ENCODE measurements at places on chromosomes 16 and 17.
A peak's percentile ranks its signal among the peaks of the same experiment; 100 is the strongest.

- no peaks in the 10 kb centered on the region for H3K36me3 ChIP-seq
- H3K4me1 ChIP-seq: peaks cover 3% of the 10 kb centered on the region
- no peak overlapping the region for H3K4me3 ChIP-seq
- H3K27me3 ChIP-seq: no peaks in the 10 kb centered on the region
- DNase-seq: peak; percentile 76
- no peak overlapping the region for H3K27ac ChIP-seq
Measured at GRCh38 chr17:59451706-59452105, 113.7 kb upstream of the DHX40 start.

GRCh38 chr16:27657811-27658210, 107.9 kb downstream of the KATNIP start:
- H3K36me3 ChIP-seq: peaks cover 4% of the 10 kb centered on the region
- no peaks in the 10 kb centered on the region for H3K27me3 ChIP-seq
- no peak overlapping the region for H3K27ac ChIP-seq
- H3K4me1 ChIP-seq: no peaks in the 10 kb centered on the region
- no peak for DNase-seq

DNA sequence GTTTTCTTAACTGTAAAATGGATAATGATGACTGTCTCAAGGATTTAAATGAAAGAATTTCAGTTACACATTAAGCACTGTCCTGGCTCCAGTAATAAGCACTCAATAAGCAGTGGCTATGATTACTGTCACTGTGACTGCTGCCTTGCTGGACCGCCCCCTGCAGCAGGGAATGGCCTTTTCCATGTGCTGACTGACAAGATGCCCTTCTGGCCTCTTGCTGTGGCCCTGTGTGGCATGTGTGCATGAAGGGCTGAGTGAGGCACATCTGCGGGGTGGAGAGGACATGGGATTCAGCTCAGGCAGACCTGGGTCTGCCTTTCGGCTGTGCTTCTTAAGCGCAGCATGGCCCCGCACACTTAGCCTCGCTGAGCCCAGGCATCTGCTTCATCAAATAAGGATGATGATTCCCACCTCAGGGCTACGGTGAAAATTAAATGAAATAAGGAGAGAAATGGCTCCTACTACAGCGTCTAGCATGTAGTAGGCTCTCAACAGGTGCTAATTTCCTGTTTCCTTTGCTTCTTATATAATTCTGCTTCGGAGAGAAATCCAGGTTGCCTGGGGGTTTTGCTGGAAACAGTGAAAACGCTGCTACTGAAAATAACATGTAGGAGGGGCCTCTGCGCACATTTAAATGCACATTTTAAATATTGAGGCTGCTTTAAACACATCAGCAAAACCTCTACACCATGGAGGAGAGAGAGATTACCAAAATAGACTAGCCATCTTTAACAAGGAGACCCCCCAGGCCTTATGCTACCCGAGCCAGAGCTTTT, 183.9 kb downstream of the PARN start:
- no peak overlapping the region for H3K4me3 ChIP-seq
- H3K4me1 ChIP-seq: peaks cover 5% of the 10 kb centered on the region
- H3K27ac ChIP-seq: no peak overlapping the region
- H3K27me3 ChIP-seq: no peaks in the 10 kb centered on the region
- DNase-seq: no peak
- no peaks in the 10 kb centered on the region for H3K36me3 ChIP-seq

DNA sequence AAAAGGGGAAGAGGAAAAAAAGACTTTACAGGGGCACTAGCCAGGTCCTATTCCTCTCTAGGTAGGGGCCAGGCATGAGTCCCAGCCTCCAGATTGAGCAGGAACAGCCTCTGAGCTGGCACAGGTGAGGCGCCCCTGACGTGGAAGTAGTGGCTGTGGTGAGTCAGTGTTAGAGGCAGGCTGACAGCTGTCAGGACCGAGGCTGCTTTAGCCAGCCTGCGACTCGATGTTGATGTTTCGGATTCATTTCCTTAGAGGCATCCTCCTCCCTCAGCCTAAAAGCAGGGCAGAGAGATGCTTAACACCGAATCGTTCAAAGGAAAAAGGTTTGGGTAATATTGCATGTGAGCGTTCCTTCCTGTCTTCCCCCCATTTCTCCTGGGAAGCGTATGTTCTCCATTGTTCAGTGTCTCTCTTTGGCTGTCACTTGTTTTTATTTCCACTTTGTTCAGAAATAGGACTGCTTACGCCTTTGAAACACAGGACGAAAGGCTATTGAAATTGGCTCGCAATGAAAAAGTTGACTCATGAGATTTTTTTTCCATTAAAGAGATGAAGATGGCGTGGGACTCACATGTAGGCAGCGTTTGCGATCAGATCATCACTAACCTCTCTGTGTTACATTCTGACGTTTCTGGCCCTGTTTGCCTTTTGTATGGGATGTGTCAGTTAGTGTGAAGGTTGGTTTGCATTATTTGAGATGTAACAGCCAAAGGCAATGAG, 1.3 kb downstream of the KIAA0513 start:
- DNase-seq: peak; percentile 90
- peaks cover 32% of the 10 kb centered on the region for H3K4me1 ChIP-seq
- peak overlapping the region; percentile 96 for H3K4me3 ChIP-seq
- no peaks in the 10 kb centered on the region for H3K27me3 ChIP-seq
- peak overlapping the region; percentile 94 for H3K27ac ChIP-seq

DNA sequence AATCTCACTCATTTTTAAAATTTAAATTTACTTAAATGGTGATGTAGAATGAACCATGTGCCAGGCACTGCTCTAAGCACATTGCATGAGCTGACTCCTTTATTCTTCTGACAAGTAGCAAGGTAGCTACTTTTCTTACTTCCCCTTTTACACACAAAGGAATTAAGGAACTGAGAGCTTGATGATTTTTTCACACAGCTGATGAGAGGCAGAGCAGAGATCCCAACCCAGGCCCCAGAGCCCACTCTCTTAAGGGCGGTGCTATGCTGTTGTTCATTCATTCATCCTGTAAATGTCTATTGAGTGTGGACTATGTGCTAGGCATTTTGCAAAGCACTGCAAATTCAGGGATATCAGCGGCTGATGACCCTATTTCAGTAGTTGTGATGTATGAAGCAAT, 17.9 kb downstream of the SEC14L5 start:
- DNase-seq: no peak
- H3K4me1 ChIP-seq: no peaks in the 10 kb centered on the region
- no peaks in the 10 kb centered on the region for H3K27me3 ChIP-seq
- no peak overlapping the region for H3K27ac ChIP-seq
- H3K36me3 ChIP-seq: no peaks in the 10 kb centered on the region

DNA sequence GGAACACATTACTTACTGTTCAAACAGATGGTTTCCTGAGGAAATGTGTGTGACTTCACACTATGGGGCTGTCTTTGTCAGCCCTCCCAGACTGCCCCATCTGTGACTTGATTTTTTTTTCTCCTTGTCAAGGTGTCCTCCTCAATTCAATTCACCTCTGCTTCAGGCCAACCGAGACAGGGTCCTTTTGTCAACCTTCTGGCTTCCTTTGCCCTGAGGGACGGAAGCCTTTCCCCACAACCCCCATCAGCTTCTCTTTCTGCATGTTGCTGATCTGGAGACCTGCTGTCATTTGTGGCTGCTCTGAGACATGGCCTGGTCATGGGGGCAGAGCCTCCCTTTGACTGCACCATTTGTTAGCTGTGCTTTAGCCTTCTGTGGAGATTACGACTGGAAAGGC, 21.3 kb upstream of the RGS9 start:
- H3K4me3 ChIP-seq: no peak overlapping the region
- no peaks in the 10 kb centered on the region for H3K4me1 ChIP-seq
- H3K27me3 ChIP-seq: peaks cover 9% of the 10 kb centered on the region
- no peak for DNase-seq
- H3K36me3 ChIP-seq: no peaks in the 10 kb centered on the region

- H3K36me3 ChIP-seq: no peaks in the 10 kb centered on the region
- H3K27me3 ChIP-seq: peaks cover 2% of the 10 kb centered on the region
- no peaks in the 10 kb centered on the region for H3K4me1 ChIP-seq
Measured at GRCh38 chr16:3089717-3090592, 9.1 kb downstream of the ZSCAN10 start.

GRCh38 chr17:73231395-73231794, 30.3 kb downstream of the CPSF4L start:
- peak overlapping the region; percentile 77 for H3K27ac ChIP-seq
- peaks cover 10% of the 10 kb centered on the region for H3K36me3 ChIP-seq
- peak; percentile 87 for DNase-seq
- H3K4me1 ChIP-seq: peaks cover 43% of the 10 kb centered on the region
- peak overlapping the region; percentile 98 for H3K4me3 ChIP-seq

GRCh38 chr16:68345351-68345810, 34.6 kb downstream of the PRMT7 start:
- no peak for DNase-seq
- H3K4me1 ChIP-seq: no peaks in the 10 kb centered on the region
- H3K36me3 ChIP-seq: peaks cover 48% of the 10 kb centered on the region
- no peak overlapping the region for H3K27ac ChIP-seq

DNA sequence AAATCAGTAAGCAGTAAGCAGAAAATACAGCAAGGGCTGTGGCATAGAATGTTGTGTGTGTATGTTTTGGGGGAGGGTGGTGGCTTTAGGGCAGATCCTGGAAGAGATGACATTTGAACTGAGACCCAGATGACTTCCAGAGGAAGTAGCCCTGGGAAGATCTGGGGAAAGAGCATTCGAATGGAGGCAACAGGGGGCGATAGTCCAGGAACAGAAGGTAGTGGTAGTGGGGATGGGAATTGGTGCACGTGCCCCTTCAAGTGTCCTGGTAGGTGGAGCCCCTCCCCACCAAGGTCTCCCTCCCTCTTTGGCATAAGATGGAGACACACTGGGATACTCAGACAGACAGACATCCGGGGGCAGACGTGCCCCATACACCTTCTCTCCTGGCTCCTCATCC, 14.1 kb downstream of the ARHGEF15 start:
- DNase-seq: no peak
- H3K4me3 ChIP-seq: no peak overlapping the region
- H3K27ac ChIP-seq: no peak overlapping the region
- no peaks in the 10 kb centered on the region for H3K36me3 ChIP-seq

- H3K27ac ChIP-seq: no peak overlapping the region
- peak; percentile 95 for DNase-seq
- peaks cover 6% of the 10 kb centered on the region for H3K4me1 ChIP-seq
- H3K36me3 ChIP-seq: peaks cover 13% of the 10 kb centered on the region
- H3K4me3 ChIP-seq: peak overlapping the region; percentile 90
Measured at GRCh38 chr16:30525844-30526136, 576 bp downstream of the ZNF768 start.

- H3K4me3 ChIP-seq: no peak overlapping the region
- H3K27me3 ChIP-seq: peaks cover 28% of the 10 kb centered on the region
- H3K36me3 ChIP-seq: no peaks in the 10 kb centered on the region
- H3K4me1 ChIP-seq: no peaks in the 10 kb centered on the region
Measured at GRCh38 chr16:29877266-29877961, 14.4 kb upstream of the CDIPT start.

DNA sequence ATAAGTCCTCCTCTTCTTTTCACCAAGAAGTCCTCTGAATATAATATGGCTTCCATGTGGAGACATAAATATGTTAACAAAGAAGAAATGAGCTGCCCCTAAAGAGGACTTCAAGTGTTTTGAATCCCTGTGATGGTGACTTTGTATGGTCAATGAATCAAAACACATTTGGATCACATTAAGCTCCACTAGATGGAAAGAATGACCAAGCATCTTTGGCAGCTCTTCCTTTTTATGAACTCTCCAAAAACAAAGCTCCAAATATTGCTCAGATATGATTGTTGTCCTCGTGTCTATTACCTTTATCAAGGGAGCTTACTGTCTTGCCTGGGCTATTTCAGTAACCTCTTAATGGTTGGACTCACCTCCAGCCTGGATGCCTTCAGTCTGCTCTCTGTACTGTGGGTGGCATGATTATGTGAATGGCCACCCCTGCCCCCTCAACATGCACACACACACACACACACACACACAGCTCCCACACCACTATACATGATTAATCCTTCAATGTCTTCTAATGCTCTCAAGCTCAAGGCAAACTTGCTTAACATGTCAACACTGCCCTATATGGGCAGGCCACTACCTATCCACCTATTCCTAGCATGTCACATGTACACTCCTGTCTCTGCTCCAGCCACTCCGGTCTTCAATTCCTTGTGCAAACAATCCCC, 346.6 kb upstream of the SALL1 start:
- no peaks in the 10 kb centered on the region for H3K4me1 ChIP-seq
- no peak overlapping the region for H3K27ac ChIP-seq

DNA sequence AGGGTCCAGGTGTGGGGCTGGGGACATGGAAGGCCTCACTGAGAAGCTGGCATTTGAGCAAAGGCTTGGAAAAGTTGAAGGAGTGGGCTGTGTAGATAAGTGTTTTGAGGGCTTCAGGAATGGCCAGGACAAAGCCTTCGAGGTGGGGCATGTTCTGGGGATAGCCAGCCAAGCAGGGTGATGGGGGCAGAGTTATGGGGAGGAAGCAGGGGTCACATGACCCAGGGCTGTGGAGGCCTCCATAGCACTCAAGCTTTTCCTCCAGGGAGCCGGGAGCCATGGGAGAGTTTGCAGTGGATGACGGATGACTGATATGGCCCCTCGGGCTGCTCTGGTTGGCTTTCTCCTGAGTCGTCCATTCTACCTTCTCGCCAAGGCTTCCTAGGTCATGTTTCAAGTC, 27.6 kb downstream of the PLCG2 start:
- H3K36me3 ChIP-seq: no peaks in the 10 kb centered on the region
- no peaks in the 10 kb centered on the region for H3K27me3 ChIP-seq
- H3K4me1 ChIP-seq: no peaks in the 10 kb centered on the region
- H3K27ac ChIP-seq: no peak overlapping the region
- no peak for DNase-seq
- H3K4me3 ChIP-seq: no peak overlapping the region

DNA sequence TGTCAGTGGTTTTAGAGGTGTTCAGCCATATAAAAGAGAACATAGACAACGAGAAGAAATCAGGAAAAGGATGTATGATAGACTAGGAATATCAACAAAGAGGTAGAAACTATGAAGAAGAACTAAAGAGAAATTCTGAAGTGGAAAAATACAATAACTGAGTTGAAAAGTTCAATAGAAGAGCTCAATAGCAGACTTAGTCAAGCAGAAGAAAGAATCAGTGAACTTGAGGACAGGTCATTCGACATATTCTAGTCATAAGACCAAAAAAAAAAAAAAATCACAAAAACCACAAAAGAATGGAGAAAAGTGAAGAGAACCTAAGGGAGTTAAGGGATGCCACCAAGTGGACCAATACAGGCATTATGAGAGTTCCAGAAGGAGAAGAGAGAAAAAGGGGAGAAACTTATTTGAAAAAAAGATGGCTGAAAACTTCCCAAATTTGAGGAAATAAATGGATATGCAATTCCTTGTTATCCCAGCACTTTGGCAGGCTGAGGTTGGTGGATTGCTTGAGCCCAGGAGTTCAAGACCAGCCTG, 321.2 kb downstream of the ABCC12 start:
- no peaks in the 10 kb centered on the region for H3K4me1 ChIP-seq
- H3K4me3 ChIP-seq: no peak overlapping the region
- DNase-seq: no peak
- H3K27me3 ChIP-seq: no peaks in the 10 kb centered on the region

DNA sequence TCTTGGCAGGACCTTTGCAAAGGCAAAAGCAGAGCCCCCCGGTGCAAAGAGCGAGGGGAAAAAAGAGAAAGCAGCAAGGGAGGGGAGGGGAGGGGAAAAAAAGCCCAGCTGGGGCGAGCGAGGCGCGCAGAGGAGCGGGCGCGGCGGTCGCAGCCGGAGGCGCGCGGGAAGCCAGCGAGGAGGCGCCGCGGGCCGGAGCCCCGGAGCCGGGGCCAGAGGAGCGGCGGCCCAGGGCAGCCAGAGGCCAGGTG, 129 bp downstream of the IRX5 start:
- H3K4me3 ChIP-seq: peak overlapping the region; percentile 93
- H3K4me1 ChIP-seq: peaks cover 24% of the 10 kb centered on the region
- peak overlapping the region; percentile 77 for H3K27ac ChIP-seq
- DNase-seq: no peak
- no peaks in the 10 kb centered on the region for H3K27me3 ChIP-seq
- peaks cover 15% of the 10 kb centered on the region for H3K36me3 ChIP-seq

- no peak overlapping the region for H3K27ac ChIP-seq
- H3K36me3 ChIP-seq: no peaks in the 10 kb centered on the region
- DNase-seq: peak; percentile 98
Measured at GRCh38 chr17:16584273-16584995, 15.4 kb upstream of the ZNF287 start.
